ENCODE measurements at places on chromosomes 5 and 9.
A peak's percentile ranks its signal among the peaks of the same experiment; 100 is the strongest.

- no peak for DNase-seq
These were observed 144.4 kb downstream of the ALDH1A1 start for GRCh38 chr9:72808446-72808768.

DNA sequence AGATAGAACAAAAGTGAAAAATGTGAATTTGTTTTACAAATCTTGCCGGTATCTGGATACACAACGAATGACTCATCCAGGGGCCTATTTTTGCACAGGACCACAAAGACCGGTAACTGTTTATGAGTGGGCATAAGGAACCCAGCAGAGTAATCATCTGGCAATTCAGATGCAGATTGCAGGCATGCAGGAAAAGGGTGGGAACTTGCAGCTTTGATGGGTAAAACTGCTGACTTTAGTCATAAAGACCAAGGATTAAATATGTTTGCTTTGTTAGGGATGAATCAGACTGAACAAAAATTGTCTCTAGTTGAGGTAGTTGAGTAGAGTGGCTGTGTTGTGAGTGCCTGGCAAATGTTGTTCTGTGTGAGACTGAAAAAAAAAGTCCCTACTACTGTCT is 309.6 kb upstream of the CCNH start:
- no peak for DNase-seq

DNA sequence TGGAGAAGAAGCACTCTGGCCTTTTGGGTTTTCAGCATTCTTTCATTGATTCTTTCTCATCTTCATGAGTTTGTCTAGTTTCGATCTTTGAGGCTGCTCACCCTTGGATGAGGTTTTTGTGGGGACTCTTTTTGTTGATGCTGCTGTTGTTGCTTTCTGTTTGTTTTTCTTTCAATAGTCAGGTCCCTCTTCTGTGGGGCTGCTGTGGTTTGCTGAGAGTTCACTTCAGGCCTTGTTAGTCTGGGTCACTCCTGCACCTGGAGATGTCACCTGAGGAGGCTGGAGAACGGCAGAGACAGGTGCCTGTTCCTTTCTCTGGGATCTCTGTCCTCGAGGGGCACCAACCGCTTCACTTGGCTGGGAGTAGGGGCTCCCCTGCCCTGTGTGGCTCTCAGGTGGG is 14.0 kb downstream of the RANBP17 start:
- no peak for DNase-seq

GRCh38 chr5:82418608-82418950 is 140.4 kb upstream of the RPS23 start:
- no peak for DNase-seq

GRCh38 chr5:148000036-148000435 is 63.7 kb upstream of the SPINK5 start:
- no peak for DNase-seq

DNA sequence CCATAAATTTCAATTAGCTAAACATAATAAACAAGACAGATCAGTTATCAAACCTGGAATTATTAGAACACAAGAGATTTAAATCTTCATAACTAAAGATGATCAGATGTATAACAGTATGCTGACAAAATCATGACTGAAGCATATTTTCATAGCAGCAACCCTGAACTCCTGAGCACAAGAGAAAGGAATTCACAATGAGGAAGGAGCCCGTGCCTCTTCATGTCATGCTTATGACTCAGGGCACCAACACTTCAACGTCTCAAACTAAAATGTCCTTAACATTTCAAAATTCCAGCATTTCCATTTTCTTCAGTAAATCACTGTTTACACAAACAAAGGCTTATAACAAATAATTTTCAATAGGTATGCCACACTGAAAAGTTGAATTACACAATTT is 6.7 kb downstream of the AP3B1 start:
- DNase-seq = no peak

DNA sequence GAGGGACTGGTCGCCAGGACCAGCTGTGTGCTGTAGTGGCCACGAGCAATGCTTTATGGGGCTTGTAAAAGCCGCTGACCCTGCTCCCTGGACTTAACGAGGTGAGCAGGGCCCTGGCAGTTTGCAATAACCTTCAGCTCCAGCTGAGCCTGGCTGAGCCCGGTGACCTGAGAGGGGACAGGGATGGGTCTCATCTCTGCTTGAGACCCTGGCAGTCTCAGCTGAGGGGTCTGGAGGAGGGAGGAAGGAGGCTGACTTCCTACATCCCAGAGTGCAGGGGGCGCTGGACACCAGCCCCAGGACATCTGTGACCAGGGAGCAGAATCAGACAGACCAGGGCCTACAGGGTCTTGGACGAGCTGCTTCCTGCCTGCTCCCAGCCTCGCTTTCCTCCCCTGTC is 277.5 kb upstream of the MVB12B start:
- DNase-seq = no peak

GRCh38 chr5:60066502-60066901 is 173.0 kb upstream of the PDE4D start:
- DNase-seq = no peak

GRCh38 chr9:127148014-127148413 is 25.6 kb upstream of the ANGPTL2 start:
- no peak for DNase-seq

DNA sequence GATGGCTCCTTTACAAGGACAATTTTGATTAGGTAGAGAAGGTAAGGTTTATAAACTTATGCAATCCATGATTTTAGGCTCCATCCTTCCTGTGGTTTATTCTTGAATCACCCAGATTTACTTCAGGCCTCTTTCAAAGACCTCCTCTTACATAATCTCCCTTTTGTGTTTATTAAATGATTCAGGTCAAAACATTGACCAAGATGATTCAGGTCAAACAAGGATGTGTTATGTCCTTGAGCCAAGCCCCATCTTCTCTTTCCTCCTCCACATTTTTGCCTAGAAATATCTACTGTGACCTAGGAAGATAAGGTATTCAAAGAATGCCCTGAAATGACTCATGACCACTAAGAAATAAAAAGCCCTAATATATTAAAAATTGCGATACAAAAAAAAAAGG is 31.8 kb upstream of the TLR4 start:
- no peak for DNase-seq

GRCh38 chr5:146947181-146947941 is 68.8 kb upstream of the PPP2R2B start:
- peak; percentile 38 for DNase-seq

- no peak for DNase-seq
These were observed 18.2 kb upstream of the CACFD1 start for GRCh38 chr9:133441571-133441970.

GRCh38 chr5:83927140-83927733 is 206.6 kb upstream of the HAPLN1 start:
- DNase-seq = peak; percentile 42
